ENCODE measurements at places on chromosomes 2 and 18.

GRCh38 chr2:27527182-27527581 lies 30.5 kb downstream of the GCKR start:
- no peak for DNase-seq

- DNase-seq = no peak
Measured at GRCh38 chr2:8408560-8409460, 273.0 kb upstream of the ID2 start.

DNA sequence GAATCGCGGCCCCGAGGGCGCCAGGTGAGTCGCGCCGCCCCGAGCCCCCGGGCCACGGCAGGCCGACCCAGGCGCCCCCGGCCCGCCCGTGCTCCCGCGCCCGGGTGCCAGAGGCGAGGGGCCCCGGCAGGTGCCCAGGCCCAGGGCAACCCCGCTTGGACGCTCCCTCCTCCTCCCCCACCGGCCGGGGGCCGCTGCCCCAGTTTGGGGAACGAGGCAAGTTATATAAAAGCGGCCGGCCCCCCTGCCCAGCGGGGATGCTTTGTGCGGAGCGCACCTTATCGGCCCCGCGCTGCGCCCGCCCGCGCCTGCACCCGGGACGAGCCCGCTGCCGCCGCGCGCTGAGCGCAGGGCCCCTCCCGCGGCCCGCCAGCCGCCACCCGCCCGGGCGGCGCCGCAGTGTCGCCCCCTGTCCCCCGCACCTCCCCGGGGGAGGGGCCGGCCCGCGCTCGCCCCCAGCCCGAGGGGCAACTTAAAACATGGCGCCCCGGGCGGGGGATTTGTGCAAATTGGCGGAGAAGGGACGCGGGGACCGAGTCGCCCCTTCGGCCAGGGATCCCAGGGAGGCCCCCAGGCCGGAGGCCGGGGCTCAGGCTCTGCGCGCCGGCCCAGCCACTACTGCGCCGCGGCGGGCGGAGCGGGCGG lies 639 bp downstream of the EPB41L3 start:
- DNase-seq = no peak

DNA sequence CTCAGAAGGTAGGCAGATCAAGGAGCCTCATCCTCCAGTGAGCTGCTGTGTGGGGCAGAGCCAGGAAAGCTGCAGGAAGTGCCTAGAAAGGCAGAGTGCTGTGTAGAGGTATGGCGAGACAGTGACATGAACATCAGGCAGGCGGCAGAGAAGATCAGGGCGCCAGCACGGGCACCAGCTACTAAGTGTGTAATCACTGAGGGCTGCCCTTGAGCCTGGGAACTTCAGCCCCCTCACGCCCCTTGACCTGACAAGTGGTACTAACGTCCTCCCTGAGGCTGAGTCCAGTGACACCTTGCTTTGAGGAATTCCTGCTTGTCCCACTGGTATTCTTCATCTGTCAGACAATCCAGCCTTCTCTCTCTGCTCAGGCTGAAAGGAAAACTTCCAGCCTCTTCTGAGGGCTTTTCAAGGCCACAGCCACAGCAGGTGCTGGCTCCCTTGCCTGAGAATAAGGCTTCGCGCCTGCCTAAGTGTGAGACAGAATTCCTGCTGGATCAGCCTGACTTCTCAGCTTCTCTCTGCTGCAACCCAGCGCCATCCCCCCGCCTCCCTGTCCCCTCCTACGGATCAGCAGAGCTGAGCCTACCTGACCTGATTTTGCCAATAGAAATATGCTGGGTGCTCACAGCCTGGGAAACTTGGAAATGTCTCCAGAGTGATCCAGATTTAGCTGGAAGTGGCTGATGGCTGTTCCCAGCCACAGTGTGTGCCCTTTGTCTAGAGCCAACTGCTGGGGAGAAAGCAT lies 148.0 kb downstream of the SMAD7 start:
- no peak for DNase-seq

DNA sequence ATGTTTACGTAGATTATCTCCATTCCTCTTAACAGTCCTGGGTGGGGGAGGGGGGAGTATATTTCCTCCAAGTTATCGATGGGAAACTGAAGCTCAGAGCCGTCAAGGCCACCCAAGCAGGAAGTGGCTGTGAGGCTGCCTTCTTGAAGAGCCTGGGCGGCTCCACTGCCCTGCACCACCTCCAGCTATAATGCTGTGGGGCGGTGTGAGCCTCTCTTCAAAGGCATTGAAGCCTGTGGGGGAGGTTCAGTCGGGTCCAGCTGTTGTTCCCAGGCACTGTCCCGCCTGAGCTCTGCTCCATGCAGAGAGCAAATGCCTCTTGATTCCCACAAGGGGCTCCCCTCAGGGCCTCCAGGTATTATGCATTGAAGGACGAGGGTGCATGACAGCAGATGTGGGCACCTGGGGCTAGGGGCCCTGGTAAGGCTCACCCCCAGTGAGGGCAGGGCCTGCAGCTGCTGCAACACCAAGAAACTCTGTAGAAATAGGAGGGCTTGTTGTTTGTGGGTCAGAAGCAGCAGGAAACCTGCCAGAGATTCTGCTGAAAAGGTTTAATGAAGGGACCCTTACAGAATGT lies 29.5 kb upstream of the LAPTM4A start:
- DNase-seq = no peak

DNA sequence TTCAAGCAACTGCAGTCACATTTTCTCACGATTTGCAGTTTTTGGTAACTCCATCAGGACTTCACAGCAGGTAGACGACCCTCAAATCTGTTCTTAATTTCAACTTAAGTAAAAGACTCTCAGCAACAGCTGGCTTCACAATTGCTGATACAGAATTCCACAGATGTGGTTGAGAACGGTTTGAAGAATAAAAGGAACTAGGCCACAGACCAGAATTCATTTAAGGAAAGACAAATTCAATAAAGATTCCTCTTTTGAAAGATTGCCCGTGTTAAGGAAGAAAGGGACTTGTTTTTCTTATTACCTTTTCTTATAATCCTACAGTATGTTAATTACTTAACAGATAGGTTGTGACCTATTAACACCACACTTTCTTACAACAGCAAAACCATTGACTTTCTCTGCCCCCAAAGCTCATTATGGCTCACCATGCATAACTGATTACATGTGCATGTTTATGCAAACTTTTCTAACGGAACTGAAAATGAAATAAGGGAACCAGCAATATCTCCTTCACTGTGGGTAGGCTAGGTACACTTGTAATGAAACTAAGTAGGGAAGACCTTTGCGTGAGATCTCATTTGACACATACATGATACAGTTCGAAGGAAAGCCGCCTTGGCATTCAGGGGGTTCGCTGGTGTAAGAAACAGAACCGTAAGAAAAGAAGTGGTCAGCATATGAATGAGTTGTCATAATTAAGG lies 4.7 kb upstream of the ZNF516 start:
- DNase-seq = no peak

DNA sequence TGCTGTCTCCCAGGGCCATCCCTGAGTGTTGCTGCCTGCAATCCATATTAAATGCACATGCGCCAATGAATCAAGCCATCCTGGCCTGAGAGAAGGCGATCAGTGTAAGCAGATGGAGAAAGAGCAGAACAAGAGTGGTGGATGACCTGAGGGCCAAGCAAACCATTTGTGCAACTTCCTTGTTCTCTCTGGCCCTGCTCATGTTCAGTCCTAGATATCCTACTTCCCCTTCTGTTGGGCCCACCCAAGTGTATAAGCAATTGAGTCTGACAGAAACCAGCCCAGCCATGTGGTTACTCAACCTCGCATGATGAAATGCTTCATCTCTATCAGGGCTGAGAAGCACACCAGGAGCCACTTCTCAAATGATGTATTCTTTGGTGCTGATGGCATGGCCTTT lies 383.1 kb upstream of the ID2 start:
- DNase-seq = no peak

- DNase-seq = no peak
Measured at GRCh38 chr2:2791031-2791430, 460.0 kb upstream of the MYT1L start.

DNA sequence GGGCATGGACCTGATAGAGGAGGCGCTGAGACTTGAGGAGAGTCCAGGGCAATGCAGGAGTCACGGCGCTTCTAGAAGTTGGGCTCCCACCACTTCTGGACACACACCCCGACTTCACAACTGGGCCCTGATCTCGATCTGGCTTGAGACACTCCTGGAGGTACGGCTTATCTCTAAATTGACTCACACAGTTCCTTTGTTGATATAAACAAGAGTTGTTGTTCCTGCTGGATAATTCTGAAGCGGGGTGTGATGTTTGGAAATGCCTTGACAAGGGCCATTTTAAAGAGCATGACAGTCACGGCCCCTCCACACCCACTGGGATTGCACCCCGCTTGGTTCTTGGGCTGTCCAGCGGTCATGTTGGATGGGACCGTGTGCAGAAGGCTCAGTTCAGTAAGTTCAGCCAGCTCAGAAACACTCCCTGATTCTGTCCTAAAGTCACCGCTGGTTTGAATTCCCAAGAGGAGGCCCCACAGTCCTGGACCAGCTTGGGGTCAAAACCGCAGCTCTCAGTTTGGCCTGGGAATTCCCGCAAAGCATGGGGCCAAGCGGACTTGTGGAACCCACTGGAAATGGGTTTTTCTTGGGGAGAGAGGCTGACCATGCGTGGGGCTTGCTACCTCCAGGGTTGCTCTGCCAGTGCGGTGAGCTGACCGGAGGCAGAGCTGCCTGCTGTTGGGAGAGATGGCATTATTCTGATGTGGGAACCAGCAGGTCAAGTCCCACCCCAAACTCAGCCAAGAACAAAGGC lies 9.3 kb upstream of the NEU2 start:
- no peak for DNase-seq

GRCh38 chr2:237901932-237902850 lies 42.8 kb downstream of the RAMP1 start:
- no peak for DNase-seq
